ENCODE measurements at places on chromosomes 6 and 20. TPM values are rescaled to one million over a fixed set of nuclear protein-coding genes. Genes with fewer than 3 reads are reported as not detected.

Gene PLN
- not detected for total RNA-seq

Gene TMC2
- not detected for total RNA-seq

Gene CNKSR3
- total RNA-seq = 0.20 TPM

GRCh38 chr6:88890860-88891845 is 72.3 kb downstream of the RNGTT start:
- no peaks in the 10 kb centered on the region for H3K4me1 ChIP-seq
- no peak overlapping the region for H3K4me3 ChIP-seq
- no peaks in the 10 kb centered on the region for H3K27me3 ChIP-seq

- H3K4me1 ChIP-seq = peaks cover 42% of the 10 kb centered on the region
- no peak overlapping the region for H3K27ac ChIP-seq
- H3K36me3 ChIP-seq = no peaks in the 10 kb centered on the region
- no peak overlapping the region for H3K4me3 ChIP-seq
- no peaks in the 10 kb centered on the region for H3K27me3 ChIP-seq
These were observed 212.5 kb upstream of the SUPT3H start for GRCh38 chr6:45590226-45590625.

GRCh38 chr20:8244637-8245036 is 112.6 kb downstream of the PLCB1 start:
- no peaks in the 10 kb centered on the region for H3K4me1 ChIP-seq
- H3K36me3 ChIP-seq = no peaks in the 10 kb centered on the region
- no peak overlapping the region for H3K4me3 ChIP-seq
- no peak overlapping the region for H3K27ac ChIP-seq
- H3K27me3 ChIP-seq = no peaks in the 10 kb centered on the region
- no peak for DNase-seq

- DNase-seq = no peak
- H3K27me3 ChIP-seq = no peaks in the 10 kb centered on the region
- H3K4me3 ChIP-seq = no peak overlapping the region
- peaks cover 15% of the 10 kb centered on the region for H3K4me1 ChIP-seq
These were observed 32.6 kb upstream of the FUCA2 start for GRCh38 chr6:143544011-143544696.

DNA sequence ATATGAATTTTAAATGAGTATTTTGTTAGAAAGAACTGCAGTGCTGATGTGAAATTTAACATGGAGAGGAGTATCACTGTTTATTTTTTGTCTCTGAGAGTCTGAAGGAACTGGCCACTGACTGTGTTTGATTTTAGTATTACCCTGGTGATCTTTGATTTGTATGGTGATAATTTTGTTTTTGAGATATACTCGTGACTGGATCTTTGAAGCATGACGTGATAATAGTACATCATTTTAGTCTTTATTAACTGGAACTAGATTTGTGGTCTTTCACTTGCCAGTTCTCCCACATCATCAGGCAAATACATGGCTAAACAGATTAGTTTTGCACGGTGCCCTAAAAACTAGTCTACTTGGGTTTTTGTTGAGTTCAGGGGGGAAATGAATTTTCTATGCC is 55.5 kb downstream of the ARID1B start:
- H3K4me3 ChIP-seq = no peak overlapping the region
- H3K4me1 ChIP-seq = no peaks in the 10 kb centered on the region
- no peak for DNase-seq

DNA sequence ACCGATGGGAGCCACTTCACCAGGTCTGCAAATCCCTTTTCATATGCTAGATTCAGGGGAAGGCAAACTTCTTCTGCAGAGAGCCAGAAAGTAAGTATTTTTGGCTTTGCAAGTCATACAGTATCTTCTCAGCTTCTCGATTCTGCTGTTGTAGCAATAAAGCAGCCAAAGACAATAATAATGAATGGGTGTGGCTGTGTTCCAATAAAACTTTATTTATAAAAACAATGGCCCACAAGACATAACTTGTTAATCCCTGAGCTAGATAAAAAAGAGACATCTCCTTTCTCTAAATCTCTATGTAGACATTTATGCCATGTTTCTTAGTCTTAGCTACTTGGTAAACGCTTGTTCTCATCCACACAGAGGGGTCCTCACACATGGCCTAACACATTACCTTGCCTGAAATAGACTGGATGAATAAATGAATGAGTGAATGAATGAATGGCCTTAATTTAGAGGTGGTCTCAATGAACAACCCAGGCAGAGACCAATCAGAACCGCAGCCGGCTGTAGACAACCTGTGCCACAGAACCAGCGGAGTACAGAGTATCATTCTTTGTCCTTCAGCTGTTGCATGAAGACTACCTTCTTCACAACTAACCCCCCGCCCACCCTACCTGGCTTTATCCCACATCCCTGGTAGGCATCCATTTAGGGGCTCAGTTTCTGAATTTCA is 13.5 kb upstream of the PREX1 start:
- no peaks in the 10 kb centered on the region for H3K36me3 ChIP-seq
- no peak overlapping the region for H3K4me3 ChIP-seq
- peaks cover 1% of the 10 kb centered on the region for H3K4me1 ChIP-seq
- no peaks in the 10 kb centered on the region for H3K27me3 ChIP-seq
- no peak overlapping the region for H3K27ac ChIP-seq

GRCh38 chr20:48942730-48943129 is 21.2 kb downstream of the ARFGEF2 start:
- H3K4me3 ChIP-seq = no peak overlapping the region
- H3K4me1 ChIP-seq = peaks cover 5% of the 10 kb centered on the region
- no peak overlapping the region for H3K27ac ChIP-seq
- H3K36me3 ChIP-seq = no peaks in the 10 kb centered on the region

DNA sequence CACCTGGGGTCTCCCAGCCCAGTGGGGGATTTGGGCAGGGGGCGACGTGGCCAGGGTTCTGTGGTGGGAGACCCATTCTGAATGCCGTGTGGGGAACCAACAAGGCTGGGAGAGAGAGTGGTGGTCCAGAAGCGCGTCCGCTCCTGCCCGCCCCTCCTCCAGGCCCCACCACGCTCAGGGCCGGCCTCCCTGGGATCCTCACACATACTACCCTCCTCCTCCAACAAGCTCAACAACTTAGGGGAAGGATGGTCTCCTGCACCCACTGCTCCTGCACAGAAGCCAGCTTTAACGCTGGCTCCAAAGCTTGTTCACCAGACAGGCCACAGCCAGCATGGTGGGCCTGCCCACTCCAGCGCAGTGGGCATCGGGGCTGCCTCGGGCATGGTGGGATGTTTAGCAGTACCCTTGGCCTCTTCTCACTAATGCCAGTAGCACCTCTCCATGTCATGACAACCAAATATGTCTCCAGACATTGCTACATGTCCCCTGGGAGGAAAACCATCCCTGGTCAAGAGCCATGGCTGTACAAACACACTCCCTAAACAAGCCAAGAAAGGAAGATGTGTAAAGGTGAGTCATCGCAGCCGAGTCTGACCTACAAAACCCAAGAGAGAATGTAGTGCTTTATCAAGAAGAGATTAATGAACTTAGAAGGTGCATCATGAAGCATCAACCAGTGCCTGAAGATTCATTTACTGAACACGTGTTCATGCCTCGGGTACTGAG is 75.7 kb downstream of the BMP7 start:
- no peak overlapping the region for H3K4me3 ChIP-seq
- no peak overlapping the region for H3K27ac ChIP-seq
- H3K36me3 ChIP-seq = no peaks in the 10 kb centered on the region
- H3K27me3 ChIP-seq = no peaks in the 10 kb centered on the region
- no peak for DNase-seq
